IMR-90 (cell line): ENCODE measurements at places on chromosomes 5 and 9. TPM values are rescaled to one million over a fixed set of nuclear protein-coding genes. Genes with fewer than 3 reads are reported as not detected.

GRCh38 chr5:94389515-94389899, 228.9 kb downstream of the KIAA0825 start:
- no peaks in the 10 kb centered on the region for H3K4me1 ChIP-seq
- H3K27ac ChIP-seq, result no peak overlapping the region
- H3K36me3 ChIP-seq, result no peaks in the 10 kb centered on the region
- no peak overlapping the region for H3K4me3 ChIP-seq

TMOD1 gene
- total RNA-seq, result 0.18 and 0.28 TPM in 2 replicates

- no peak overlapping the region for H3K27ac ChIP-seq
- peak; percentile 88 for DNase-seq
Observed at GRCh38 chr5:110751902-110752762, 13.3 kb downstream of the SLC25A46 start.

DNA sequence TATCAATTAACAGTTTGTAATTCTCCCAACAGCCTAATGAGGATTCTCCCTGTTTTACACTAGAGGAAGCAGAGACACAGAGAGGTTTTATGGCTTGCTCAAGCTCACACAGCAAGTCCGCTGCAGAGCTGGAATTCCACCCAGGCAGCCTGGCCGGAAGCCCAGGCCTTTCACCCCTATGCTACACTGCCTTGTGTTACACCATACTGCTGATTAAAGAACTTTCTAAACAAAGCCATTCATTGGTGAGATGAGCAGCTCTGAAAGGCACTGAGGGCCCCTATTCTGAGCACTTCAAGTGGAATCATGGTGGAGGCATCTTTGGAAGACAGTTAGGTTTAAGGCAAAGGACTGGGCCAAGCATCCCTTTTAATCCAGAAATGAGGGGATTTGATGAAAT, 14.7 kb upstream of the LARP1 start:
- H3K36me3 ChIP-seq, result no peaks in the 10 kb centered on the region
- no peak overlapping the region for H3K4me3 ChIP-seq
- H3K4me1 ChIP-seq, result peaks cover 7% of the 10 kb centered on the region; the same call in 1 of the 2 replicates
- peak; percentile 82 for DNase-seq
- no peaks in the 10 kb centered on the region for H3K27me3 ChIP-seq

DNA sequence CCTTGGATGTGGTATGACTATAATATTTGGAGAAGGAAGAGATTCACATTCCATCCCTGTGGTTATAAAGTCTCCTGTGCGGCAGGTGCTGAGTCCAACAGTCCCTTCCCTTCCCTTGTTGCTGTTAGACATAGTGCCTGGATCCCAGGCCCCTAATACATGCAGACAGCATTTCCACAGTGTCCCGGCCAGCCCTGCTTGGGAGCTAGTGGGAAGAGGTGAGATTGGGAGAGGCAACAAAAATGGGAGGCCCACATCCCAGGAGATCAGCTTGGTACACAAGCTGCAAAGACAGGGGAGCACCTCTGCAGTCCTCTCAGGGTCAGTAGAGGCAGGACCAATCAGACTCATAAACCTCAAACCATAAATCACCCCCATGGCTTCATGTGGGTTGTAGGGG, 3.3 kb upstream of the NEURL1B start:
- H3K27ac ChIP-seq, result no peak overlapping the region
- H3K27me3 ChIP-seq, result peaks cover 22% of the 10 kb centered on the region
- peaks cover 5% of the 10 kb centered on the region; the same call in 1 of the 2 replicates for H3K4me1 ChIP-seq
- DNase-seq, result no peak
- H3K4me3 ChIP-seq, result no peak overlapping the region

DNA sequence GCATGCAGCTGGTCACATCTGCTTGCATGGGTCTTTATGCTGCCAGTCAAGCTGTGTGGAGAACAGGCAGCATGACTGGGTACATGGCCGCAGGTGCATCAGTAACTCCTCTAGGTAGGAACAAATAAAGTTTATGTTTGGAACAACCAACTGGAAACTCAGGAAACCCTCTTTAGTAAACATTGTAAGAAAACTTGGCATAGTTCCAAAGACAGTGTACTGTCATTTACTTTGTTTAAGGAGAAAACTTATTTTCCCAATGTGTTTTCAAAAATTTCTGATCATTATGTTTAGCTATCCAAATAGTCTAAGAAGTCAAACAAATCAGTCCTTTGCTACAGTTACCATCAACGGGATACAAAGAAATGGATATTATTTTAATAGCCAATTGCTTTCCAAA, 386.0 kb downstream of the CHSY3 start:
- no peaks in the 10 kb centered on the region for H3K36me3 ChIP-seq
- no peak overlapping the region for H3K27ac ChIP-seq
- no peak for DNase-seq
- H3K4me3 ChIP-seq, result no peak overlapping the region
- no peaks in the 10 kb centered on the region for H3K4me1 ChIP-seq
- no peaks in the 10 kb centered on the region for H3K27me3 ChIP-seq

ANKRD34B gene
- total RNA-seq, result not detected in 2 replicates

ZCCHC9 gene
- total RNA-seq, result 24.6 and 41.1 TPM in 2 replicates

DNA sequence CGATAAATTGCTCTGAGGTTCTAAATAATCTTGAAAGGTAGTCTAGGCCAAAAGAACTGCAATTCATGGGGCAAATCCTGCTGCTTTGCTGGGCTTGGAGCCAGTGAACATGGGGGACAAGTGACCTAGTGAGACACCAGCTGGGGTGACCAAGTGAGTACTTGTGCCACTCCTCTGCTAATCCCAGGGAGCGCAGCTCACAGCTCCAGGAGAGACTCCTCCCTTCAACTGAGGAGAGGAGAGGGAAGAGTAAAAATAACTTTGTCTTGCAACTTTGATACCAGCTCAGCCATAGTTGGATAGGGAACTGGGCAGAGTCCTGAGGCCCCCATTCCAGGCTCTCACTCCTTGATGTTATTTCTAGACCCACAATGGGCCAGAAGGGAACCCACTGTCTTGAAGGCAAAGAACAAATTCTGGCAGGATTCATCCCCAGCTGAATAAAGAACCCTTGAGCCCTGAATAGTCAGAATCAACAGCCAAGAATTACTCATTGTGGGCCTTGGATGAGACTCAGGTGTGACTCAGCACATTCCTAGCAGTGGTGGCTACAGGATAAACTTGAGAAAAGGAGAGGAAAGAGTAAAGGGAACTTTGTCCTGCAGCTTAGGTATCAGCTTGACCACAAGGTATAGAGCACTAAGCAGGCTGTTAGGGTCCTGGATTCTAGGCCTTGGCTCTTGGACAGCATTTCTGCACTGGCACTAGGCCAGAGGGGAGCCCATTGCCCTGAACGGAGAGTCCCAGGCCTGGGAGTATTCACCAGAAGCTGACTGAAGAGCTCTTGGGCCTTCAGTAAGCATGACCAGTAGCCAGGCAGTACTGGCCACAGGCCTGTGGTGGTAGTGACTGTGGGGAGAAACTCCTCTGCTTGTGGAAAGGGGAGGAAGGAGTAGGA, 288.3 kb upstream of the CDH18 start:
- no peaks in the 10 kb centered on the region for H3K4me1 ChIP-seq
- DNase-seq, result peak; percentile 84
- no peaks in the 10 kb centered on the region for H3K36me3 ChIP-seq
- H3K27me3 ChIP-seq, result no peaks in the 10 kb centered on the region
- no peak overlapping the region for H3K27ac ChIP-seq

GRCh38 chr9:86287013-86287412, 4.7 kb upstream of the ISCA1 start:
- peak; percentile 70 for DNase-seq
- H3K36me3 ChIP-seq, result peaks cover 5% of the 10 kb centered on the region
- H3K4me3 ChIP-seq, result no peak overlapping the region
- peaks cover 2% of the 10 kb centered on the region for H3K4me1 ChIP-seq
- H3K27me3 ChIP-seq, result no peaks in the 10 kb centered on the region
- peak overlapping the region; percentile 25; the same call in 1 of the 2 replicates for H3K27ac ChIP-seq

FGF18 gene
- under 0.01 TPM in 1 of 2 replicates, not detected in the other for total RNA-seq

DNA sequence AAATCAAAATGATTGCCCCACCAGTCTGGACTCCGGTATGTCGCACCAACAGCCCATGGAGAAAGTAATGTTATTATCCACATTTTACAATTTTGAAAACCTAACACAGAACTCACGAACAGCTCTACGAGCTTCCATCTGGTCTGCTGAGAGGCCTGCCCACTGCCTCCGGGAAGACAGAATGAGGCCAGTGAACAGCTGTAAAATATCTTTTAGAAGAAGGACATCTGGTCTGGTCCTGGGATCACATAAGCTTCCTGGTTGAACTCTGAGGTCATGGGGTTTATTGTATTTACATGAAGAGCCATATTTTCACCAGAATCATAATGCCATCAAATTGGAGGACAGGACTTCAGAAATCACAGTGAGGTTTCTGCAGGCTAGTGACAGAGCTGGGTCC, 89.0 kb downstream of the FRMD3 start:
- no peak overlapping the region for H3K27ac ChIP-seq
- no peaks in the 10 kb centered on the region for H3K36me3 ChIP-seq
- no peak for DNase-seq
- H3K4me1 ChIP-seq, result no peaks in the 10 kb centered on the region
- H3K4me3 ChIP-seq, result no peak overlapping the region

GRCh38 chr5:143010351-143010750, 240.2 kb downstream of the ARHGAP26 start:
- no peaks in the 10 kb centered on the region for H3K27me3 ChIP-seq
- no peak overlapping the region for H3K27ac ChIP-seq
- H3K36me3 ChIP-seq, result no peaks in the 10 kb centered on the region
- DNase-seq, result no peak
- no peak overlapping the region for H3K4me3 ChIP-seq

- H3K4me3 ChIP-seq, result peak overlapping the region; percentile 94
- no peak for DNase-seq
- H3K27ac ChIP-seq, result no peak overlapping the region
- no peaks in the 10 kb centered on the region for H3K27me3 ChIP-seq
- peaks cover 4% of the 10 kb centered on the region; the same call in 1 of the 2 replicates for H3K4me1 ChIP-seq
Observed at GRCh38 chr5:180290568-180291233, 1.2 kb downstream of the MAPK9 start.
